Activated CD4-positive, alpha-beta T cell treated with anti-CD3 and anti-CD28 coated beads, Interleukin-2, amount 10 ng/mL, durations not matched to agents 7 days and 5 days (primary cell): ENCODE measurements at places on chromosomes 7 and 10. TPM values are rescaled to one million over a fixed set of nuclear protein-coding genes. Genes with fewer than 3 reads are reported as not detected.
A peak's percentile ranks its signal among the peaks of the same experiment; 100 is the strongest.

LRIT1 gene
- total RNA-seq = not detected

PTF1A gene
- not detected for total RNA-seq

- H3K27ac ChIP-seq = no peak overlapping the region
- H3K4me3 ChIP-seq = no peak overlapping the region
- no peaks in the 10 kb centered on the region for H3K36me3 ChIP-seq
- no peak for DNase-seq
- H3K4me1 ChIP-seq = no peaks in the 10 kb centered on the region
These were observed 9.5 kb downstream of the PDGFA start for GRCh38 chr7:510131-510481.

- H3K27ac ChIP-seq = no peak overlapping the region
- H3K36me3 ChIP-seq = no peaks in the 10 kb centered on the region
- H3K4me1 ChIP-seq = no peaks in the 10 kb centered on the region
- no peak overlapping the region for H3K4me3 ChIP-seq
- no peak for DNase-seq
These were observed 1.5 kb upstream of the ELN start for GRCh38 chr7:74026406-74026902.

NRP1 gene
- 0.40 TPM for total RNA-seq

- peaks cover 2% of the 10 kb centered on the region for H3K27me3 ChIP-seq
- no peaks in the 10 kb centered on the region for H3K36me3 ChIP-seq
- no peaks in the 10 kb centered on the region for H3K4me1 ChIP-seq
- H3K27ac ChIP-seq = no peak overlapping the region
- H3K4me3 ChIP-seq = no peak overlapping the region
These were observed 136.3 kb upstream of the TMEM72 start for GRCh38 chr10:44774676-44775401.

BHLHA15 gene
- total RNA-seq = not detected

GRCh38 chr7:2974093-2974819 is 69.4 kb downstream of the CARD11 start:
- no peak overlapping the region for H3K4me3 ChIP-seq
- peaks cover 42% of the 10 kb centered on the region for H3K36me3 ChIP-seq
- H3K4me1 ChIP-seq = peaks cover 48% of the 10 kb centered on the region
- no peak overlapping the region for H3K27ac ChIP-seq
- no peak for DNase-seq
- no peaks in the 10 kb centered on the region for H3K27me3 ChIP-seq

GRCh38 chr7:44275957-44276570 is 49.3 kb downstream of the CAMK2B start:
- no peaks in the 10 kb centered on the region for H3K27me3 ChIP-seq
- no peaks in the 10 kb centered on the region for H3K36me3 ChIP-seq

EPHB4 gene
- total RNA-seq = 1.6 TPM

LOXL4 gene
- total RNA-seq = not detected

GRCh38 chr7:29143751-29144150 is 2.6 kb downstream of the CPVL start:
- H3K27me3 ChIP-seq = peaks cover 52% of the 10 kb centered on the region
- no peak overlapping the region for H3K27ac ChIP-seq
- H3K4me1 ChIP-seq = peaks cover 3% of the 10 kb centered on the region
- no peak for DNase-seq
- H3K36me3 ChIP-seq = no peaks in the 10 kb centered on the region

DNA sequence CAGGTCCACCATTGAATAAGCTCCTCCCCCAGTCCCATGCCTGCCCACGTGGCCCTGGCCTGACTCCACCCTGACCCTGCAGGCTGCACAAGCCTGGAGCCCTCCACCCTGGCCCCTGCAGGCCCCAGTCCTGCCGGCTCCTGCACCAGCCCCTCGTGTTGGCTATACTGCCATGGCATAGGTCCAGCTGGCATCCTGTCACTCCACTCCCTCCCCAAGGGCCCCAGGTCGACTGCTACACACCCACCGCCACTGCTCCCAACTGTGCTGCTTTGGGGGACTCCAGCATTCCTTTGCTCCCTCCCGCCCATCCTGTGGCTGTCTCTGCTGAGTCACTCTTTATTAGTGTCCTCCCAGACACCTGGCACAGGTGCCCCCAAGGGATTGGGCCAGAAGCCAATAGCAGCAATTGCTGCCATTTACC is 32.4 kb upstream of the HSPA12A start:
- no peak overlapping the region for H3K27ac ChIP-seq
- no peak for DNase-seq
- H3K4me1 ChIP-seq = no peaks in the 10 kb centered on the region

DNA sequence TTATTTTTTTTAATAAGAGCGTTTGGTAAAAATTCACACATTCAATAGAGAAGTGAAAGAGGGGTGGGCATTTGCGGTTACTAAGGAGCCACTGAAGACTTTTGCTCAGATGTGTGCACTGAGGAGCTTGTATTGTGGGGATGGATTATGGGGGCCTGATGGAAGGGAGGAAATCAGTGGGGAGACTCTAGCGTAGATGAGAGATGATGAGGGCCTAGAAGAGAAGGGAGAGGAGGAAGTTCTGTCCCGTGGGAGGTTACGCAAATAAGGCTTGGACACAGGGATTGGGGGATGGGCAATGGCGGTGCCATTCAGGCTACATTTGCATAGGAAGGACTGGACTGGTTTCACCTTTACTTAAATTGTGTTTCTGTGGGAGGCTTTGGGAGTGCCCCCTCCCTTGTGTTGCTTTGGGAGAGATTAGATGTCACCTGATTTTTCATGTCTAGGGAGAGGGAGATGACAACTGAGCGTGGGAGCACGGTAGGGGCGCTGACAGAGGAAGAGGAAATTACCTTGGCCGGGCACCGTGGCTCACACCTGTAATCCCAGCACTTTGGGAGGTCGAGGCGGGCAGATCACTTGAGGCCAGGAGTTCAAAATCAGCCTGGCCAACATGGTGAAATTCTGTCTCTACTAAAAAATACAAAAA is 2.2 kb upstream of the HIP1 start:
- no peak overlapping the region for H3K27ac ChIP-seq
- peaks cover 16% of the 10 kb centered on the region for H3K4me1 ChIP-seq
- no peak overlapping the region for H3K4me3 ChIP-seq
- no peaks in the 10 kb centered on the region for H3K36me3 ChIP-seq
- DNase-seq = no peak

- H3K27me3 ChIP-seq = peaks cover 9% of the 10 kb centered on the region
- H3K36me3 ChIP-seq = no peaks in the 10 kb centered on the region
- peak; percentile 33 for DNase-seq
- no peaks in the 10 kb centered on the region for H3K4me1 ChIP-seq
These were observed 299.4 kb downstream of the SNX13 start for GRCh38 chr7:17640730-17641377.

DKK1 gene
- not detected for total RNA-seq

- no peak overlapping the region for H3K27ac ChIP-seq
- no peak for DNase-seq
- peaks cover 4% of the 10 kb centered on the region for H3K4me1 ChIP-seq
- no peaks in the 10 kb centered on the region for H3K27me3 ChIP-seq
- H3K4me3 ChIP-seq = no peak overlapping the region
- H3K36me3 ChIP-seq = peaks cover 8% of the 10 kb centered on the region
These were observed 304.1 kb upstream of the LRGUK start for GRCh38 chr7:133822868-133823552.

- H3K4me1 ChIP-seq = peaks cover 19% of the 10 kb centered on the region
- H3K27ac ChIP-seq = no peak overlapping the region
- H3K36me3 ChIP-seq = peaks cover 10% of the 10 kb centered on the region
- no peak overlapping the region for H3K4me3 ChIP-seq
These were observed 262.8 kb upstream of the AOAH start for GRCh38 chr7:36986948-36987724.

DNA sequence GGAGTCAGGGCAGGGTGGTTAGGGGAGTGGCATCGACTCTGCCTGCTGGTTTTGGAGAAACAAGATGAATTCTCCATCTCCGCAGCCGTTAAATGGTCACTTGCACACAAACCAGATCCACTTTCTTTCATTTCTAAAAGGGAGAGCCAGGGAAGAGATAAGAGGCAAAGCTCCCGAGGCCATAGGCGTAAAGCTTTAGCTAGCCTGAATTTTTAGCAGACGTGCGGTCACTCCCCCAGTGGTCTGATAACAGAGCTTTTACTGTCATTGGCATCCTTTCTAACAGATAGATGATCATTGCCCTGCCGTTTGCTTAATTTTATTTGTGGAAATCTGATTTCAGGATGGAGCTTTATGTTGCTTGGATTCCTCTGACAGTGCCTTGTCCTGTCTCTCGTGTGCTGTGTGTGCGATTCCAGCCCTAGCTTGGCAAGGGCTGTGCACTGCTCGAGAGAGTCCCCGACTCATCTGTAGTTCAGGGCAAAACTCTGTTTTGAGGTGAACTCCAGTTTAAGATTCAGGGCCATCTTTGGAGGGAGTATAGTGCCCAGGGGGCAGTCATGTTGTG is 62.5 kb downstream of the GATA3 start:
- H3K4me3 ChIP-seq = no peak overlapping the region
- peaks cover 10% of the 10 kb centered on the region for H3K4me1 ChIP-seq
- H3K27ac ChIP-seq = no peak overlapping the region
- no peaks in the 10 kb centered on the region for H3K27me3 ChIP-seq

DNA sequence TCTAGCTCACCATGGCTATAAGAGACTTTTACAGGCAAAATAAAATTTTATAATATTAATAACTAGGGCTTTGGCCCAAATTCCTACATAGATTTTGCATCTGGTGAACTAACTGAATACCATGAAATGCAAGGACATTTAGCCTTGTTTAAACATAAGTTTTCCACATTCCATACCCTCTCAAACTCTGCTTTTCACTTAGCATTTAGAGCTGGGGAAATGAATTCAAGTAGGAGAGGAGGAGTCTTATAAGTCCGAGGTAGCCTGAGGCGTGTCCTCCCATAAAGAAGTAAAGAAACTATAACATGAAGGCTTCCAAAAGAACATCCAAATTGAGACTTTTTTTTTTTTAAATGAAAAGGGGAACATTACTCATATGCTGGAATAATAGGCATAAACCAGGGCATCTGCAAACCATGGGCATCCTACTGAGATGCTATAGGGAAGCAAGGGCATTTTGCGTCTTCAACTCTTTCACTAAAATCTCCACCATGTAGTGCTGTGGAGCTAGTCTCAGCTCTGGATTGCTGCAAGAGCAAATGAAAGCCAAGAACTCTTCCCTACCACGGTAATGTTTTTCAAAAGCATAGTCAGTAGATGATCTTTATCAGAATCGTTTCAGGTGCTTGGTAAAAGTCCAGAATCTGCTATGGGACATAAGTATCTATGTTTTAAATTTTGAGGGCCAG is 79.1 kb downstream of the PALS2 start:
- H3K27me3 ChIP-seq = no peaks in the 10 kb centered on the region
- no peak overlapping the region for H3K4me3 ChIP-seq
- H3K27ac ChIP-seq = no peak overlapping the region

DNA sequence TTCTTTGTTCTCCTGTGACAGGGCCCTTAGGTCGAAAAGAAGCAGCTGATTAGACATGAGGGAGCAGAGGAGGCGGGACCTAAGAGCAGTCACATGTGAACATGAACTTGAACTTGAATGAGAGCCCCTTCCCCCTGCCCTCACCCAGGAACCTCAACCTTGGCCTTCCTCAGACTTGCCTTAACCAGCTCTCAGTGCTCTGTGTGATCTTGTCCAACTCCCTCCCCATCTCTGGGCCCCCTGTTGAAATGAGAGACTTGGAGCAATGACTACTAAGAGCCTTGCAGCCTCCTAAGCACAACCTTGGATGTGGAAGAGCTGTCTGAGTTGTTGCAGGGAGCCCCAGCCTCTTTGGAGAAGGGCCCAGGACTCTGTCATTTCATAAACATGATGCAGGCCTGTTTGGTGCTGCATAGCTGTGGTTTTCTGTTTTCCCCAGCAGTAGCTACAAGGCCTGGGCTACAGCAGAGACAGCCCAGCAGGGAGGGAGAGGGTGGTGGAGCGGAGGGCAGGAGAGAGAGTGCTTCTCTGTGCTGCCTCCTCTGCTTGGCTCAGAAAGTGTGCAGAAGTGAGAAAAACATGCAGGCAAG is 123.9 kb upstream of the ZMIZ1 start:
- H3K4me3 ChIP-seq = no peak overlapping the region
- H3K27ac ChIP-seq = peak overlapping the region; percentile 43
- peaks cover 3% of the 10 kb centered on the region for H3K4me1 ChIP-seq
- no peaks in the 10 kb centered on the region for H3K27me3 ChIP-seq

- H3K36me3 ChIP-seq = no peaks in the 10 kb centered on the region
- H3K27ac ChIP-seq = no peak overlapping the region
- H3K27me3 ChIP-seq = peaks cover 4% of the 10 kb centered on the region
- no peak for DNase-seq
- no peak overlapping the region for H3K4me3 ChIP-seq
These were observed 9.4 kb upstream of the CALML5 start for GRCh38 chr10:5508786-5509185.

TAS2R5 gene
- 1.2 TPM for total RNA-seq

GRCh38 chr10:110774069-110775019 is 97.4 kb upstream of the PDCD4 start:
- H3K27ac ChIP-seq = peak overlapping the region; percentile 67
- peaks cover 25% of the 10 kb centered on the region for H3K4me1 ChIP-seq
- no peak overlapping the region for H3K4me3 ChIP-seq
- H3K27me3 ChIP-seq = no peaks in the 10 kb centered on the region

DNA sequence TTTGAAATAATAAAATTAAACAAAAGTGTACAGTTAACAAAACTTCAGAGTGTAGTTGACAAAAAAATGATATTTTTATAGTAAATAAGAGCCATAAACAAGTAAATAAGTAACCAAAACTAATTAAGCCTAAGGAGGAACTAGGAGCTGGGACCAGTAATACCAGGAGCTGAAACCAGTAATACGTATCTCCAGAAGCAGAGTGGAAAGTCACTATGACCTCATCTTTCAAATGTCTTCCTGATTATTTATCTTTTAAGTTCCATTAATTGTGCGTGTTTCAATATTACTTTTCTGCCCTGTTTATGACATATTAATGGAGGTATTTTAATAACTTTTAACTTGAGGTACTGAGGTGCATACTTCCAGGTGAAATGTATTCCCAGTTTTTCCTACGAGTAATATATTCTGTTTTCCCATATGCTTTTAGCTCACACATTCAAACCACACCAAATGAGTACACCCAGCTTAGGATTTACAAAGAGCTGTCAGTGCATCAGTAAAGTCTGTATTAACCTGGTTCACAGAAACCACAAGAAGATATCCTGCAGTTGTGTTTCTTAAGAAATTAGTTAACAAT is 283.7 kb upstream of the HGF start:
- H3K4me3 ChIP-seq = no peak overlapping the region
- no peaks in the 10 kb centered on the region for H3K4me1 ChIP-seq
- DNase-seq = no peak
- no peak overlapping the region for H3K27ac ChIP-seq
- H3K36me3 ChIP-seq = no peaks in the 10 kb centered on the region

GRCh38 chr10:90352288-90352687 is 505.6 kb downstream of the HTR7 start:
- no peaks in the 10 kb centered on the region for H3K4me1 ChIP-seq
- no peak overlapping the region for H3K27ac ChIP-seq
- H3K36me3 ChIP-seq = no peaks in the 10 kb centered on the region
- no peak for DNase-seq

- H3K4me3 ChIP-seq = peak overlapping the region; percentile 86
- peak overlapping the region; percentile 94 for H3K27ac ChIP-seq
- DNase-seq = no peak
- H3K4me1 ChIP-seq = peaks cover 42% of the 10 kb centered on the region
- no peaks in the 10 kb centered on the region for H3K27me3 ChIP-seq
These were observed 1.3 kb downstream of the C10orf95 start for GRCh38 chr10:102450124-102450373.

- H3K36me3 ChIP-seq = no peaks in the 10 kb centered on the region
- H3K27me3 ChIP-seq = peaks cover 18% of the 10 kb centered on the region
- H3K27ac ChIP-seq = no peak overlapping the region
- H3K4me3 ChIP-seq = no peak overlapping the region
- no peak for DNase-seq
- no peaks in the 10 kb centered on the region for H3K4me1 ChIP-seq
These were observed 96.0 kb downstream of the HTR5A start for GRCh38 chr7:155166108-155166507.

CHRM2 gene
- not detected for total RNA-seq
